ENCODE measurements at places on chromosomes 13 and 19.

DNA sequence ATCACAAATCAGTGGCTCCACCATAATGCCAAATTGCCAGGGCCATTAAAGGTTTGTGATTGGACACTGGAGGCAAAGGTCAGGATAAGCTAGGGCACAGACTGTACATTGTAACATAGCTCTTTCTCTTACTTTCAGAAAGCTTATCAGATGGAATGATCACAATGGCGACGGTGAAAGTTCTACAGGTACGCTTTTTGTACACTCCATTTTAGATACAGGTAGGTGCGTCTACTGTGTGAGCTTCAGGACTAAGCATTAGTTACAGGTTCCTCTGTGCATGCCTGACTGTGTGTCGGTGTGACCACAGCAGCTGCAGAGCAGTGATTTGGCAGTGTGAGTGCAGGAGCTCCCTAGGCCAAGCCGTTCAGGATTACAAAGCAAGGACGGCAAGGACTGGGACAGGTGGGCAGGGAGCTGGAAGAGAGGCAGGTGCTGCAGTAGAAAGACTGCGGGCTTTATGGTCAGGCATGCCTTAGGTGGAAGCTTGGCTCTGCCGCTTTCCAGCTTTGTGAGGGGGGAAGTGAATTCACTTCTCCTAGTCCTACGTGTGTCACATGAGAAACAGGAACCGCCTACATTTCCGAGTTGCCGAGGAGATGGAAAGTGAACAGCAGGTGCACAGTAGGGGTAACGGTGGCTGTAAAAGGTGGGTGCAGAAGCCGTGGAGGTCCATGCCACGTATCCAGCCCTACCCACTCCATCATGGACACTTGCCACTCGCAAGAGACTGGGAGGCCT, 49.6 kb downstream of the MRPL57 start:
- no peak for ATAC-seq

- ATAC-seq: no peak
Measured at GRCh38 chr19:27890696-27891095, 1322.3 kb downstream of the UQCRFS1 start.

DNA sequence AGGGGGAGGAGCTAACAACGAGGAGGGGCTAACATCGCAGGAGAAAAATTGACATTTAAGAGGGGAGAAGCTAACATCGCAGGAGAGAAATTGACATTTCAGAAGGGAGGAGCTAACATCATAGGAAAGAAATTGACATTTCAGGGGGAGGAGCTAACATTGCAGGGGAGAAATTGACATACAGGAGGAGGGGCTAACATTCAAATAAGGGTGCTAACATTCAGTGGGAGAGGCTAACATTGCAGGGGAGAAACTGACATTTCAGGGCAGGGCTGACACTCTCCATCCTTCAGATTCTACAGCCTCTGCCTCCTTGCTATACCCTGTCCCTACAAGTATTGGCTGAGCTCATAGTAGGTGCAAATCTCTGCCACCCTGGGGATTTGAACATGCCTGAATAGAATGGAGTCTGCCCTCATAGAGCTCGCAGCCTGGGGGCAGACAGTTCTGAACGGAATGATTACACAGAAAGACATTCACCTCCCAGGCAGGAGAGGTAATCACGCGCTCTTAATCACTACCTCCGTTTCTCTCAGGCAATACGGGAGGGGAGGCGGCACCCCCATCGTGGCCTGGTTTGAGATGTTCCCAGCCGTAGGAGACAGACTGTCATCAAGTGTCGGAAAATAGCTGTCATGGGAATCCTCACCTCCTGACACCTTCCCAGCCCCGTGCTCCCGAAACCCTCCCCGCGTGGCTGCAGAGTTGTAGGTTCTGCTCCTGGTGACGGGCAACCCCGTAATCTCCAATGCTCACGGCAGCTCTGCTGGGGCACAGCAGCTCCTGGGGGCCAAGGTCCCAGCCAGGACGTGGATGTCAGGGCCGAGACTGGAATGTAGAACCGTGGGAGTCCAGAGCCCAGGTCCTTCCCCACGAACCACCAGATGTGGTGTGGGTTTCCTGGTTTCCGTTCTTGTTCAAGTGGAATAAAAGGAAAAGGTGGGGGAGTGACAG, 9.5 kb downstream of the GPR32 start:
- ATAC-seq: no peak

DNA sequence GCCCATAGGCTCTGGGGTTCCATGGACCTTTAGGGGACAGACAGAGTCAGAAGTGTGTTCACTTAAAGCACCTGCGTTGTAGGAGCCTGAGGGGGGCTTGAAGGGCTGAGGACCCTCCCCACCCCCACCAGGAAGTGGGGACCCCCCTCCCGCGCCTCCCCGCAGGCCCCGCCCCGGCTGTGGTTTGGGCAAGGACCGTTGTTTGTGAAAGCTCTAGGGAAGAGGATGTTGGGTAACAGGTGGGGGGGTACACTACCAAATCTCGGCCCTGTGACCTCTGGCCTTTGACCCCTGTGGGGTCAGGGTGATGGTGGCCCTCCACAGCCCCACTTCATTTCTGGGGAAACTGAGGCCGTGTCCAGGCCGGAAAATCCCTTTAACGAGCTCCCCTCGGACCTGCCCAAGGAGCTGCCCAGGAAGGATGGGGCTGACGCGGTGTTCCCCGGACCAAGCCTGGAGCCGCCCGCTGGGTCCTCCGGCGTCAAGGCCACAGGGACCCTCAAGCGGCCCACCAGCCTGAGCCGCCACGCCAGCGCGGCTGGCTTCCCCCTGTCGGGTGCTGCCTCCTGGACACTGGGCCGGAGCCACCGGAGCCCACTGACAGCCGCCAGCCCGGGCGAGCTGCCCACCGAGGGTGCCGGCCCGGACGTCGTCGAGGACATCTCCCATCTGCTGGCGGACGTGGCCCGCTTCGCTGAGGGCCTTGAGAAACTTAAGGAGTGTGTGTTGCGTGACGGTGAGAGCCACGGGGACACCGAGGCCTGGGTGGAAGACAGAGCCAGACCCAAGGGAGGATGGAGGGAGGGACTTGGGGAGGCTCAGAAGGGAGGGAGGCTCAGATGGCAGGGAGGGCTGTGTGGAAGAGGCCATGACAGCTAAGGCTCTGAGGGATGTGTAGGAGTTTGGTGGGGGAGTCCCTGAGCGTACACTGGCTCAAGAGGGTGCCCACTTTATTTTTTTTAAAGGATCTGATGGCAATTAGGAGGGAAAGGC, 1.3 kb downstream of the ARHGAP45 start:
- no peak for ATAC-seq

DNA sequence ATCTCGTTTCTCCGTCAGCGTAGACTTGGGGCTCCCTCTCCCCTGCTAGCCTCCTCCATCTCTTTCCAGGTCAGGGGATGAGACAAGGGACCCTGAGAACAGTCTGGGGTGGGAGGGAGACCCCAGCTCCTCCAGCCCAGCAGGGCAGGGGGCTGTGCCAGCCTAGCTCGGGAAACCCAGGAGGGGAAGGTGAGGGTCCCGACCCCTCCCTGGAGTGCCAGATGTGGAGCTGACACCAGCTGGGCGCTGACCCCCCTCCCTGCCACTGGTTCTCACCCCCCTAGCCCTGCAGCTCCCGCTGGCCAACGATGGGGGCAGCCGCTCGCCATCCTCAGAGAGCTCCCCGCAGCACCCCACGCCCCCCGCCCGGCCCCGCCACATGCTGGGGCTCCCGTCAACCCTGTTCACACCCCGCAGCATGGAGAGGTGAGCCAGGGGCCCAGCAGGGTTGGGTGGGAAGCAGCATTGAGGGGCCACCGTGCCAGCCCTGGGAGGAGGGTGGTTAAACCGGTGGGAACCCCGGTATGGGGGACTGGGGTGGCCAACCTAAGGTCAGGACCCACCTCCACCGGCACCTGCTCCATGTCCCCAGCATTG, 5.1 kb upstream of the TGFBR3L start:
- no peak for ATAC-seq

GRCh38 chr19:810077-810855, 11.5 kb downstream of the PLPPR3 start:
- ATAC-seq: no peak

DNA sequence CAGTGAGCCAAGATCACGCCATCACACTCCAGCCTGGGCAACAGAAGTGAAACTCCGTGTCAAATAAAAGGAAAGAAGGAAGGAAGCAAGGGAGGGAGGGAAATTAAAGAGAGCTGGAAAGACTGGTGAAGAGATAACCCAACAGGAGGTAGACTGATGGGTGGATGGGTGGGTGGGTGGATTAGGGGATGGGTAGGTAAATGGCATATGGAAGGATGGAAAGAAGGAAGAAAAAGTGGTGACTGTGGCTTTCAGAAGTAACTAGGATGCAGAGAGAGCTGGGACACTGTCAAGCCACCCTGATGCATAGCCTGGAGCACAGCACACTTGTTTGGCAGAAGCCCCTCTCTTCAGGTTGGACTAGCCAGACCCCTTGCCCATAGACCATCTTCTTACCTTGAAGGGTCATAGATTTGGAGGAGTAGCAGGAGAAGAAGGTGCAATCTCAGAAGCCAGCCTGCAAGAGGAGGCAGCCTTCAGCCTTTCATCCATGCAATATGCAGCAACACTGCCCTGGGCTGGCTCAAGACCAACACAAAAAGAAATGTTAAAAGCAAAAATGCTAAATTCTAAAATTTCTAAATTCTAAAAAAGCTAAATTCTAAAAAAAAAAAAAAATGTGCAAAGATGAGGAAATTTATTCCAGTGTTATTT, 5.1 kb downstream of the IQCN start:
- ATAC-seq: no peak

GRCh38 chr19:49057636-49058234, at the start of gene CGB7:
CGB7 (minus strand) TSS chr19:49057749; CDS start chr19:49055375, 2,374 bp downstream.
- peak; percentile 15 for ATAC-seq

GRCh38 chr13:71829547-71829946, 37.5 kb downstream of the DACH1 start:
- ATAC-seq: no peak

- no peak for ATAC-seq
Measured at GRCh38 chr13:80612804-80613203, 271.9 kb upstream of the SPRY2 start.

GRCh38 chr19:3359015-3359918, 7.1 kb upstream of the NFIC start:
- ATAC-seq: peak; percentile 37

- no peak for ATAC-seq
Measured at GRCh38 chr13:102312841-102313240, 89.0 kb downstream of the FGF14 start.

DNA sequence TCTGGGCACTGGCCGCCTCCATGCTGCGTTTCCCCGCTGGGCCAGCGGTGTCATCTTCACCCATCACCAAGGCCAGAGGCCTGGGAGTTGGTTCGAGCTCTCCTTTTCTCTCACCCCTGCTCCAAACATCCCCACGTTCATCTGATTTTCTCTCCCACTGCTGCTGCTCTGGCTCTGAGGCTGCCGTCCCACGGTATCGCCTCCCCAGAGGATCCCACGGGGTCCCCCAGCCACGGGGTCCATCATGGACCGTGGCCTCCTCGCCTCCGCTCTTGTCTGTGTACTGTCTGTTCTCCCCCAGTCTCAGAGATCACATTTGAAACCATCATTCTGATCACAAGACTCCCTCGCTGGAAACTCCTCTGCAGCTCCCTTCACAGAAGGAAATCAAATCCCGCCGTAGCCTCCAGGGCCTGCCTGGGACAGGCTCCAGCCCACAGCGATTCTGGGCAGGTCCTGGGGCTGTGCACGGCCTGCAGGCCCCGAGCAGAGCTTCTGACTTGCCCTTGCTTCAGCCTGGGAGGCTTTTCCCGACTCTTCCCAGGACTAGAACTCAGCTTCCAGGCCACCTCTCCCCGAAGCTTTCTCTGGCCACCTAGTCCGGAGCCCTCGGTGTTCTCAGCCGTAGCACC, 64.2 kb downstream of the SOX1 start:
- ATAC-seq: no peak

DNA sequence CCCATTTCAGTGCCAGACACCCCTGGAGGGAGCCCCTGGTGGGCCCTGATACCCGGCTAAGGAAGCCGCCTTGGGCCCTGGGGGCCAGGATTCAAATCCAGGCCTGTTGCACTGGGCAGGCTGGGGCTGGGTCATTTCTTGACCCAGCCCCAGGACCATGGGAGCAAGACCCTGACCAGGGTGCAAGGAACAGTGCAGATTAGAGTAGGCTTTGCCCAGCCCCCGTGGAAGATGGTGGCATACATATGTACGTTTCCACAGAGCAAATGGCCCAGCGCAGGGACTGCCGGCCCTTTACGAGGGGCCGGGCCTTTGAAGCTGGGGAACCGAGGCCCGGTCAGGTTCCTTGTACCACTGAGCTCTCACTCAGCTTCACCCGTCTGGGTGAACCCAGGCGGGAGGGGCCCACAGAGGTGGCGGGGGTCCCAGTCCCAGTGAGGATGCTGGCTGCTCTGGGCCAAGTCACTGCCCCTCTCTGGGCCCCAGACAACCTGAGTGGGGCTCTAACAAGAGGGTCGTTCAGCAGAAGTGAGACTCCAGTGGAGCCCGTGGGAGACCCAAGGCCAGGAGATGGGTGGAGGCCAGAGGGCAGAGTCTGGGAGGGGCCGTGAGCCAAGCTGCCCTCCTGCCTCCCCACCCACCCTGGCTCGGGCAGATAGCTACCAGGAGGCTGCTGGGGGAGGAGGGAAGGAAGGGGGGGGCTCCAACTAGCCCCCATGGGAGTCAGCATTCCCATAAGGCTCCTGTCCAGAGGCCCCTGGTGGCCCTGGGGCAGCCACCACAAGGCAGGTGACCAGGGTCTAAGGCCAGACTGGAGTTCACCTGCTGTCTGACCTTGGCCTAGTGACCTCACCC, 2.7 kb downstream of the MKNK2 start:
- no peak for ATAC-seq

DNA sequence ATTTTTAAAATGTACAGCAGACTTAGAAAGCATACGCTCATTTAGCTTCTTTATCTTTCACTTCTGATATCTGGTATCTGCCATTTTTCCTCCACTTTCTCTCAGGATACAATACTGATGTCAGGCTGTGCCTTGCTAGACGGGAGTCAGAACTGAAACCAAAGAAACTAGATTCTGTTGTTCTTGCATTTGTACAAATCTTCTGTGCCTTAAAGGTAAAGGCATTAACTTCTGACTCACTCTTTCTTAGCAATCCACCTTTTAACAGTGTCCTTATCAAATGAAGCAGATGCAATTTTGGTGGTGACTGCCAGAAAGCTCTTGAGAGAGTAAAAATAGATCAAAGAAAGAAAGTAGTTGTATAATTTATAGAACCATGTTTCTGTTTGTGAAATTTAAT, 370.4 kb downstream of the PCDH20 start:
- ATAC-seq: no peak

GRCh38 chr19:28746478-28746877, 466.5 kb downstream of the UQCRFS1 start:
- ATAC-seq: no peak

- ATAC-seq: peak; percentile 58
Measured at GRCh38 chr13:32791545-32792172, 205.4 kb downstream of the PDS5B start.

DNA sequence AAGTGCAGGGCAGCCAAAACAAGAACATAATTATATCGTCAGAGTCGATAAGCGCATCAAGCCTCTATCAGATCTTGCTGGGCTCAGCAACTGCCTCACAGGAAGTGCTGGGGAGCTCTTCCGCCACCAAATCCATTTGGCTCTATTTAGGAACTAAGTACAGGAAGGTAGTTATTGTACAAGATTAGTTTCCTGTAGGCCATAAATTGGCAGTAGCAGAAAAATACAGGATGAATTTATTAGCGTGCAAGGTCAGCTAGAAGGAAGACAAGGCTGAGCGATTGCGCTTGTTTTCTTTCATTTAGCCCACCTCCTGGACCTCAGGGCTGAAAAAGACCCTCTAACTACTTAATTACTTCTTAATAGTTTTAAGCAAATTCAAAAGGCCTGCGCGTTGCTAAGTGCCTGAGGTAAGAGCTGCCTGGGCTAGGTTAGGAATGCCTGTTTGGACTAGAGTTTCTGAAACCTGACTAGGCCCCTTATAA, 118.5 kb downstream of the IRS2 start:
- no peak for ATAC-seq

GRCh38 chr13:79307866-79308298, 98.2 kb downstream of the RBM26 start:
- peak; percentile 33 for ATAC-seq

GRCh38 chr13:25276748-25277147, 10.5 kb downstream of the MTMR6 start:
- ATAC-seq: peak; percentile 99

Data from activated CD4-positive, CD25-positive, alpha-beta regulatory T cell treated with anti-CD3 and anti-CD28 coated beads, Interleukin-2, amount 50 U/mL, for 24 hours (primary cell).